Vagina (tissue), 2 donors: ENCODE measurements at places on chromosomes 7 and 10. TPM values are rescaled to one million over a fixed set of nuclear protein-coding genes. Genes with fewer than 3 reads are reported as not detected.

DNA sequence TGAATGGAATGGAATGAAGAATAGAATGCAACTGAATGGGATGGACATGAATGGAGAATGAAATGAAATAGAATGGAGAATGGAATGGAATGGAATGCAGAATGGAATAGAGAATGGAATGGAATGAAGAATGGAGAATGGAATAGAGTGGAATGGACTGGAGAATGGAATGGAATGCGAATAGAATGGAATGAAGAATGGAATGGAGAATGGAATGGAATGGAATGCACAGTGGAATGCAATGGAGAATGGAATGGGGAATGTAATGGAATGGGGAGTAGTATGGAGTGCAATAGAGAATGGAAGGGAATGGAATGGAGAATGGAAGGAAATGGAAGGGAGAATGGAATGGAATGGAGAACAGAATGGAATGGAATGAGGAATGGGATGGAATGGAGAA is 93.4 kb downstream of the NSUN6 start:
- DNase-seq: no peak

GRCh38 chr10:81303656-81304055 is 571.3 kb upstream of the NRG3 start:
- no peak for DNase-seq

Gene TMEM139
- total RNA-seq: not detected

GRCh38 chr7:73871163-73872011 is 10.4 kb downstream of the TMEM270 start:
- DNase-seq: no peak

DNA sequence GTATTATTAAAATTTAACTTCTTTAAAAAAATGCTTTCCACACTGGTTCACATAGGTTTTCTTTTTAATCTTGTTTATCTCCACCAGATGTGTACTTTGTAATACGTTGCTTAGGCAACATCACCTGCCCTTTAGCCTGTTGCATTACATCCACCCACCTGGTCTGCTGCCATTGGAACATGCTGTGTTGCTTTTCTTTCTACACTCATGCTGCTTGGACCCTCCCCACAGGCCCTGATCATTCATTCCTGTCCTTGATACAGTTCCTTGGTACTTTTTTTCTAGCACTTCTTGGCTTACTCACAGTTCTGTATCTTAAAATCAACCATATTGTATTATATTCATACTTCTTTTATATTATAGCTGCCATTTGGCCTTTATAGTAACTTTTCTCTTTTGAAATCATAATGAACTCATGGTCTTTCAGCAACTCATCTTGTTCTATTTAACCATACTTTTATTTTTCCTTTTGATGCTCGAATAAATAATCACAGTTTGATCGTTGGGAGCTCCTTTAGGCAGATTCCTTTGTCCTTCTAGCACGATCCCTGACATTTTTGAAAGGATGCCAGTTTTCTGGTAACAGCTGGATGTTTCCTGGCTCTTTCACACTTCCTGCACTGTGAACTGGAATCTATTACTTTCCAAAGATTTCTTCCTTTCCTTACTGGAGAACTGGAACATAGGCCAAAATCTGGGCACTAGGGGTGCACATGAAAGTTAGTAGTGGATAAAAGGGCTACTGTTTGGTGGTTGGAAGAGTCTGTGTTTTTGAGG is 125.1 kb downstream of the CDK14 start:
- no peak for DNase-seq

Gene SORCS1
- 5.9 TPM for total RNA-seq

Gene NAT16
- not detected for total RNA-seq

Gene AOAH
- 7.4 TPM for total RNA-seq

Gene OR6V1
- not detected for total RNA-seq

Gene MINPP1
- 12.5 TPM for total RNA-seq

Gene GIMAP8
- total RNA-seq: 9.6 TPM

DNA sequence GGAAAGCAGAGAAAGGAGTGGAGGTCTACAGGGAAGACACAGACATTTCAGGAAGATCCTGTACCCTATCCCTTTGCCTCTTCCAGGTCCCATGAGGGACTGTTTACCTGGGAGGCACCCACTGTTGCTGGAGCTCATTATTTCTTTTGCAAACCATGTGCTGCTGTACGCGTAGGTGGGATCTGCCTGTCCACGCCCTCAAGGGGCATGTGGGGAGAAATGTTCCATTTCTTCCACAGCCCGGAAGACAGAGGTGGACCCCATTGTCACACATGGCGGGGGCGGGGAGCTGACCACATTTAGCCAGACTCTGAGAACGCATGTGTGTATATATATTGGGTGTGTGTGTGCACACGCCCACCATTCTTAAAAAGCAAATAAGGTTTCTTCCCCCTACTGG is 2.0 kb downstream of the PLXNA4 start:
- no peak for DNase-seq

Gene ZNRF2
- total RNA-seq: 21.9 TPM

Gene MNX1
- total RNA-seq: not detected

GRCh38 chr10:17820943-17821342 is 11.8 kb downstream of the MRC1 start:
- DNase-seq: no peak

DNA sequence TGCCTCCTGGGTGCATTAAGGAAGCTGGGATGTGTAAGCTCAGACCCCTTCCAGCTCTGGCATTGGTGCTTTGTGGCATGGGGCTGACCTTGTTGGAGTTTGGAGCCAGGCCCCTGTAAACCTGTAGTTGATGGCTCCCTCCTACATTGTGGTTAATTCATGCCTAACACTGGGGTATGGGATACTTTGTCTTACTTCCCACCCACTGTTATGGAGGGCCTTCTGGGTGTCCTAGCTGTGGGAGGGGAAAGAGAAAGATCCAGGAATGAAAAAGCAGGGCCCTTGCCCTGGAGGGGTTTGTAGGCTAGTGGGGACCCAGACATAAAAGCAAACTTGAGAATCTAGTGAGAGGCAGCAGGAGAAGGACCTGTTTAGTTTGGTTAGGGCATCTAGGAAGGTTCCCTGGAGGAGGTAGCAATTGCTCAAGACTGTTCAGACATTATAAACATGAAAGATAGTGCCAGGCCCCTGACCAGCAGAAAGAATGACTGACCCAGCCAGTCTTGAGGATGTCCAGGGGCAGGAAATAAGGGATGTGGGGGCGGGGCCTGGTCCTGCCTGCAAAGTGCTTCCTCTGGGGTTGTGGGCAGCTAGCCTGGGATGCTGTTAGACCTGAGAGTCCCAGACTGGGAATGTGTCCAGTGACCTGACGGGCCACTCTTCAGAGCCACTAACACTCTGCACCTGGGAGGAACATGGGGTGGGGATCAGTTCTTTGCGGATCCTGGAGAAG is 6.6 kb downstream of the ADAMTS14 start:
- DNase-seq: no peak

GRCh38 chr10:88370713-88371112 is 212.4 kb downstream of the RNLS start:
- no peak for DNase-seq

Gene ITIH5
- total RNA-seq: 20.4 TPM

DNA sequence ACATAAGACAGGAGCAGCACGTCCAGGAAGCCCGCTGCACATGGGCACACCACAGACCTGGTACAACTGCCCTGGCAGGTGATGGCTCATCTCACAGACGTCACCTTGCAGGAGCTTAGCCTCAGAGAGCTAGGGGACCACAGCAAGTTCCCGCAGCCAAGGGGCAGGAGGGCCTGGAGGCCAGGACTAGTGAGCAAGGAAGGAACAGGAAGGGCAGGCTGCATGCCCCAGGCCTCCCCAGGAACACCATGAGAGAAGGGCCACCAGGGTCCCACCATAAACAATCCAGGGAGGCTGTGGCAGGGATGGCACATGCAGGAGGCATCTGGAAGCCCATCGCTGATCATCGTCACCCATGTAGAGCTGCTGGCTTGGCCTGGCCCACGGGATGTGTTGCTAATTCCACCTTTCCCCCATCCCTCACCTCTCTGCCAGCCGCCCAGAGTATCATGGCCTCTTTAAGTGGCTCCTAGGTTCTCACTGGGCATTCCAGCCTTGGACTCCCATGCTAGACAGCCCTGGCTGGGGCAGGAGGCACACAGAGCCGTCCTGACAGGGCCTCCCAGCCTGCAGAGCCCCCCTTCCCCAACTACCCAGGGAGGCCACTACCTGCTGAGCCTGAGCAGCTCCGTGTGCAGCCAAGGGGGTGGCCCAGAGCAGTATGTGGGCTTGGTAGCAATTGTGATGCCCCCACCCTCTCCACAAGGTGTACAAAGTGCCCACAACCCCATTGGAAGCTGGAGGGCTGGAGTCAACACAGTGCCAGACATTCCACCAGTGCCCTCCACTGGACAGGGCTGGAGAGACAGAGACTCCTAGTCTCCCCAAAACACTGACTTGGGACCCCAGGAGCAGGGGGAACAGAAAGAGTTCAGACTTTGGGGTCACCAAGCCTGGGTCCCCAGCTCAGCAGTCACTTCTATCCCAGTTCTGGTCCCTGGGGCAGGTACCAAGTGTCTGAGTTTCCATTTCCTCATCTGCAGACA is 35.5 kb downstream of the GRID1 start:
- no peak for DNase-seq

GRCh38 chr10:80410122-80410521 is 1.8 kb downstream of the PRXL2A start:
- DNase-seq: no peak

DNA sequence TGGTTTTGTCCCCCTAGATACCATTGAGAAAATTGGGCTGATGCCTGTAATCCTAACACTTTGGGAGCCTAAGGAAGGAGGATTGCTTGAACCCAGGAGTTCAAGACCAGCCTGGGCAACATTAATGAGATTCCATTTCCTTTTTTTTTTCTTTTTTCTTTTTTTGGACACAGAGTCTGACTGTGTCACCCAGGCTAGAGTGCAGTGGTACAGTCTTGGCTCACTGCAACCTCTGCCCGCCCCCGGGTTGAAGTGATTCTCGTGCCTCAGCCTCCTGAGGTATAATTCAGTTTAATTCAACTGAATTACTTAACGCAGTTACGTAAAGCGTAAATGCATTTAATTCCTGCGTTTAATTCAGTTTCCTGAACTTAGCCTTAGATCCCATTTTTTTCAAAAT is 13.3 kb downstream of the CCAR1 start:
- no peak for DNase-seq

Gene CRTAC1
- total RNA-seq: 2.5 TPM

Gene C1GALT1
- 29.0 TPM for total RNA-seq

GRCh38 chr10:72066318-72067284 is 21.8 kb downstream of the SPOCK2 start:
- no peak for DNase-seq

Gene KIF20B
- 2.5 TPM for total RNA-seq

Gene NEUROG3
- total RNA-seq: not detected

DNA sequence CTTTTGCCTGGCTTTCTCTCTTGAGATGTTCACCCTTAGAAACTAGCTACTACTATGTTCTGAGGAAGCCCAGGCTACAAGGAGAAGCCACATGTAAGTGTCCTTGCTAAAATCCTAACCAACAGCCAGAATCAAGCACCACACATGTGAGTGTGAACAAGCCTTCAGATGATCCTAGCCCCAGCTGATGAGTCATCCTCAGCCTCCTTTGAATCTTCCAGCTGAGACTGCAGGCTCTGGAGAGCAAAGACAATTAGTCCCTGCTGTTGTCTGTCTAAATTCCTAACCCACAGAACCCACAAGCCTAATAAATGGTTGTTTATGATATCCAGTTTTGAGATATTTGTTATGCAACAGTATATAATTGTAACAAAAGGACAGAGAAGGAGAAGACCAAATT is 92.8 kb upstream of the TAC1 start:
- no peak for DNase-seq

Gene MYH16
- total RNA-seq: not detected

Gene RBP3
- total RNA-seq: not detected
